ENCODE measurements at places on chromosomes 2 and 18.

DNA sequence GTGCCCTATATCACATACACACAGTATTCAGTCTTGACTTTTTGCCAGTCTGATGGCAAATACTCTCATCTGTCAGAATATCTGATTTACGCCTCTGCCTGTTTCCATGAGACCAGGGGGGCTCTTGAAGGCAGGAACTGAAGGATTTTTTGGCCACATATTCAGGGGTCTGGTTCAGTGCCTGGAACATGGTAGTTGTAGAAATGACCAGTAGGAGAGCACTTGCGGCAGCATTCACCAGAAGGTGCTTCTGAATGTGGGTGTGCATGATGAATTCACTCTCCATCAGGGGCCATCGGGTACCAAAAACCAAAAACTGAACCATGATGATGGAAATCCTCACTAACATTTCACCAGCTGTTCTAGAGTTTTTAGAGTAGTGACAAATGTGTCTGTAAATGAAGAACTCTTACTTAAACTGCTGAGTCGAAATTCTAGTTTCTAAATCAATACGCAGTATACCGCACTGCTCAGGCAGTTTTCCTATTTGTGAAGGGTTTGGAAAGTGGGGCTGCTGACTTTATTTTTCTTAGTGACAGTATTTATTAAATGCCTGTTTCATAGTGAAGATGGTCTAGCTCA lies 54.6 kb downstream of the MERTK start:
- no peak for DNase-seq

DNA sequence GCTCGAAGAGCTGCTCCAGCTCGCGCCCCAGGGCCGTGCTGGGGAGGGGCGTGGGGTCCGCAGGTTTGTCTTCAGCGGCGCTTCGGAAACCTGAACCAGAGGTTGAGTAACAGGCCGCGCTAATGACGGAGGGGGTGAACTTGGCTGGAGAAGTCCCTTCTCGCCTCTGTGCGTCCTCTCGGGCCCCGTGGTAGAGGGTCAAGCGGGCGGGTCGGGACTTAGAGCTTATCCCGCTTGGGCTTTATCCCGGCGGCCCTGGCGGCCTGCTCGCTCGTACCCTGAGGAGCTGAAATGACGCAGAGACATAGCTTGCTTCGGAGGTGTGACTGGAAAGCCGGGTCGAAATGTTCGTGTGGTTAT lies 479 bp downstream of the RNMT start:
- peak; percentile 55 for DNase-seq

DNA sequence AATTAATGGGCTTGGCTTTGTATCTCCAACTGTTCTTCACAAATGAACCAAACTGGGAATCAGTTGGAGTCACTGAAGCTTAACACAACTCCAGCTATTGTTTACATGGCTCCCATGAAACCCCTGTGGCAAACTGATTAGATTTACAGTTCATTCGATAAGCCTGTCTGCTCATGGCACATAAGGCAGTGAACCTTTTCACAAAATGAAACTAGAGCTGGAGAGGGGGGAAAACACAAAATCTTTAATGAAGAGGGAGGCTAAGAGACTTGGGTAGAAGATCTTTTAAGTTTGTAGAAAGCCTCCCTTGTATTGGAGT lies 11.6 kb upstream of the ITGA6 start:
- DNase-seq = no peak

- DNase-seq = peak; percentile 53
Observed at GRCh38 chr2:13005761-13006335, 289.1 kb downstream of the TRIB2 start.

- no peak for DNase-seq
Observed at GRCh38 chr2:172726172-172726735, 9.4 kb upstream of the RAPGEF4 start.

DNA sequence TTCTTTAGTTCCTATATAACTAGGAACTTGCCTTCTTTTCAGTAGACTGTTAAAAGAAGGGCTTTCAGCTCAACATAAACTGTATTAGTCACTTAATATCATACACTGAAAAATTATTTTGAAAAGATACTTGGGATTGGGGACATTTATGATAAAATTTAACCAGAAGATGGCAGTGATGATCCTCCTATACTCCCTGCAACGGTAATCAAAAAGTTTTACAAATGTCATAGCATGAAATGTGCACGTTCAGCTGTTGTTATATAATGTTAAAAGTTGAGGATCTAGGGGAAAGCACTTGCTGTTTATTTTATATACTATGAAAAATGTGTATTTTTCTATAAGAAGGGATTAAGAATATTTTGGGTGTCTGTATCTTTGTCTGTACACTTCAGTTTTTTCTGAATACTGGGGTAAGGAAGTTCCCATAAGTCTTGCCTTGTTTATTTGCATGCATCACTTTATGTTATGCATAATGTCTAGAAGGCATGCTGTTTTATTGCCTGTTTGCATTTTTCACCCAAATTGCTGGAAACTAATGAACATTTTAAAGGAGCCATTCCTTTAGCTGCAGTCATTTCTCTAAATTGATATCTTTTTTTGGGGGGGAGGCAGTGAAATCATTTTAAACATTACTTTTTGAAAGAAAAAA lies 19.0 kb downstream of the DYNC1I2 start:
- DNase-seq = no peak

- peak; percentile 64 for DNase-seq
Observed at GRCh38 chr2:24818721-24819167, 25.5 kb downstream of the CENPO start.

- DNase-seq = no peak
Observed at GRCh38 chr2:218010140-218010983, 7.6 kb upstream of the TNS1 start.

GRCh38 chr18:275486-275885 lies 7.6 kb upstream of the THOC1 start:
- no peak for DNase-seq

- no peak for DNase-seq
Observed at GRCh38 chr18:48665654-48666053, 126.8 kb downstream of the CTIF start.

GRCh38 chr2:82599021-82599420 lies 1860.1 kb downstream of the SUCLG1 start:
- DNase-seq = no peak

GRCh38 chr2:136324966-136325365 lies 207.0 kb upstream of the CXCR4 start:
- no peak for DNase-seq

- DNase-seq = no peak
Observed at GRCh38 chr2:143881246-143881645, 638.7 kb downstream of the ZEB2 start.

Measured in brain microvascular endothelial cell (primary cell).